ENCODE measurements at places on chromosomes 6 and 20.

GRCh38 chr6:36627801-36628246, 33.7 kb downstream of the SRSF3 start:
- no peak for DNase-seq

- DNase-seq, result no peak
These were observed 2.7 kb upstream of the SIRPG start for GRCh38 chr20:1660246-1660645.

DNA sequence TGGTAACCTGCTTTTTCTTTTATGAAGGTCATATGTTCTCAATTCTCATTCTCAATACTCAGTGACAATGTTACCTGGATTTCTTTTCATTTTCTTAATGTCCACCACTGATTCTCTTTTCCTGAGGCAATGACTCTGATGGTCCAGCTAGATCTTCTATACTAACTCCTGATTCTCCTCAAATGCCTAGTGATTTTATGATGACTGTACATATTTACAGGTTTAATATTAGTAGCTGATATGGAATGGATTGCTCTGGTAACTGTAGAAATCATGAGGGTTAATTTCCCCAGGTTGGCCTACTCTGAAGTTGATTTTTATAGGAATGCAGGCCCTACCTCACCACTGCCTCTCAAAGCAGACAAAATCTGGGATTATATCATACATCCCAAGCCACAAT, 308.6 kb upstream of the CNR1 start:
- DNase-seq, result no peak

GRCh38 chr6:62980724-62981123, 230.5 kb upstream of the FKBP1C start:
- DNase-seq, result no peak
